ENCODE measurements at places on chromosomes 6 and 20.

DNA sequence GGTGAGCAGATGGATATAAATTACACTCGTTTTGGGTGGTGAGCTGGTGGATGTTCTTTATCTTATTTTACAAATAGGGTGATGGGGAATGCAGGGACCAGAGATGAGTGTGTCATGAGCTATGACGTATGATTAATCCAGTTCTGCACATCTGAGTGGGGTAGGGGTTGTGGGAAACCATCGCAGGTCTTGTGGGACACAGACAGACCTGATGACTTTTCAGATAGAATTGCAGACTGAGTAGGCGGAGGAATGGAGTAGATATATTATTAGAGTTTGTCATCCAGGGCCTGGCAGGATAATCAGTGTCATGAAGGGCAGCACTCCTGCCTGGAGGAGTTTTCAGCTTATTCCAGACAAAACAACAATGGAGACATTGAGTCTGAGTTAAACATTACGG lies 12.9 kb upstream of the DSP start:
- DNase-seq: no peak

GRCh38 chr6:39206250-39206721 lies 23.0 kb downstream of the KCNK5 start:
- DNase-seq: no peak

DNA sequence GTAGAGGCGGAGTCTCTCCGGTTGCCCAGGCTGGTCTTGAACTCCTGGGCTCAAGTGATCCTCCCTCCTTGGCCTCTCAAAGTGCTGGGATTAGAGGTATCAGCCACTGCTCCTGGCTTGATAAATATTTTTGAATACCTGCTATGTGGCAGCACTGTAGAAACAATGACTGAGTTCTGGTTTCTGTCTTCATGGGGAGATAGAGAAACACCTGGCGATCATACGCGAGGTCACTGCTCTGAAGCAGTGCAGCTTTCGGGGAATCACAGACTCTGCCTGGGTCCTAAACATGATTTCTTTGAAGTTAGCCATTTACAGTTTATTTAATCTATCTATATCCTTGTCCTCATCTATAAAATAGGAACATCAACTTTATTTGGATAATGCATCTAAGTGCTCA lies 31.2 kb downstream of the DOK5 start:
- no peak for DNase-seq

- DNase-seq: no peak
These were observed 3.0 kb upstream of the RAB44 start for GRCh38 chr6:36694616-36695015.

DNA sequence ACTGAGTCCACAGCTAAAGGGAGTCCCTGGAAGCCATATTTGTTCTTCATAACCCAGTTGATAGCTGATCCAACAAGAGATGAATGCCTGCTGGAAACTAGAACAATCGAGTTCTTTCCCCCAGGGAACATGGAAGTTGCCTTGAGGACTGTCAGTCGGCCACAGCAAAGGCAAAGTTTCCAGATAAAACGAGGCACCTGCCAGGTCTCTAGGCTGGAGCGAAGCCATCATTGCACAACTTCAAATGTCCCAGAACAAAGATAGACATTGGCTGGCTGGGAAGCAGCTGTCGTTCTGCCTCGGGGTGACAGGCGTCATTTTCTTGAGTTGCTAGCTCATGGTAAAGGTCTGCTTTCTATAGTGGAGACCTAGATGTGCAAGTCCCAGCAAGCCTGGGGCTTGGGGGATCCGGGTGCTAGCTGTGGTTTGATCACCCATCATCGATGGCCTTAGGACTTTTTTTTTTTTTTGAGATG lies 184.4 kb upstream of the ZNF217 start:
- DNase-seq: no peak

GRCh38 chr6:137823826-137824555 lies 43.1 kb upstream of the TNFAIP3 start:
- DNase-seq: peak; percentile 73

- no peak for DNase-seq
These were observed 17.3 kb upstream of the TENT5A start for GRCh38 chr6:81769824-81770223.

GRCh38 chr6:25649611-25650010 lies 2.4 kb upstream of the SCGN start:
- DNase-seq: no peak

GRCh38 chr6:125918681-125919566 lies 37.6 kb upstream of the HINT3 start:
- DNase-seq: peak; percentile 62

- DNase-seq: no peak
These were observed 151.4 kb downstream of the ID4 start for GRCh38 chr6:19988555-19988954.

DNA sequence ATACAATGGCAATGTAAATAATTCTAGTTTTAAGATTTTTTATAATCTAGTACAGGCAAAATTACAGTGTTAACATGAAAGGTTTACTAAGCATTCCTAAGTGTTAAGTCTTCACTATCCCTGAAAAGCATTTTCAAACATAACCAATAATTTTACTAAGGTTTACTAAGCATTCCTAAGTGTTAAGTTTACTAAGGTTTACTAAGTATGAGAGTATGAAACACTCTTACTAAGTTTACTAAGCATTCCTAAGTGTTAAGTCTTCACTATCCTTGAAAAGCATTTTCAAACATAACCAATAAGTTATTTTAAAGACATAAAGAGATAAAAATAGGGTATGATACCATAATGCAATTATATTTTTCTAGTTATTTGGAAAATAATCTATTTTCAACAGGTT lies 82.6 kb downstream of the PRSS35 start:
- no peak for DNase-seq

GRCh38 chr6:150641398-150642139 lies 41.9 kb downstream of the PLEKHG1 start:
- DNase-seq: no peak

DNA sequence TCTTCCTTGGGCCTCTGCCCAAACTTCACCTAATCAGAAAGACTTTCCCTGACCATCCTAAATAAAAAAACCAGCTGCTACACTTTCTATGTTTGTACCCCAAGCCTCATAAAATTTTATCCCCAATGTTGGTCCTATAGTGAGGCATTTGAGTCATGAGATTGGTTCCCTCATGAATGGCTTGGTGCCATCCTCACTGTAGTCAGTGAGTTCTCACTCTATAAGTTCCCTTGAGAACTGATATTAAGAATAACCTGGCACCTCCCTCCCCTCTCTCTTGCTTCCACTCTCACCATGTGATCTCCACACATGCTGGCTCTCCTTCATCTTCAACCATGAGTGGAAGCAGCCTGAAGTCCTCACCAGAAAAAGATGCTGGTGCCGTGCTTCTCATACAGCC lies 316.9 kb upstream of the PRDM1 start:
- no peak for DNase-seq

DNA sequence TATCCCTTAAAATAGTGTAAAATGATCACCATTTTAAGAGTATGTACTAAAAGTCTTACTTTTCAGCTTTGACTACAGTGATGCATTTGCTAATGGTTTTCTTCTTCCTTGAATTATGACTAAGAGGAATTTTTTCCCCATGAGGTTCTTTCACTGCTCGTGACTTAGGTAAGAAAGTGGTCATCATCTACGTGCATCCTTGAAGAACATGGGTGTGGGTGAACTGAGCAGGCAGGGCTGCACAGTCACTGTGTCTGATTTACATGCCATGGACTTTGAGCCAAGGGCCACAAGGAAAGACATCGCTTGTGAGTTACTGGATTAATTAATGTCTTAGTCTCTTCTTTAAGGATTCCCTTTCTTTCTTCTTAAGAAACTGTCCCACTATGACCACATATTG lies 33.3 kb downstream of the NQO2 start:
- DNase-seq: no peak

DNA sequence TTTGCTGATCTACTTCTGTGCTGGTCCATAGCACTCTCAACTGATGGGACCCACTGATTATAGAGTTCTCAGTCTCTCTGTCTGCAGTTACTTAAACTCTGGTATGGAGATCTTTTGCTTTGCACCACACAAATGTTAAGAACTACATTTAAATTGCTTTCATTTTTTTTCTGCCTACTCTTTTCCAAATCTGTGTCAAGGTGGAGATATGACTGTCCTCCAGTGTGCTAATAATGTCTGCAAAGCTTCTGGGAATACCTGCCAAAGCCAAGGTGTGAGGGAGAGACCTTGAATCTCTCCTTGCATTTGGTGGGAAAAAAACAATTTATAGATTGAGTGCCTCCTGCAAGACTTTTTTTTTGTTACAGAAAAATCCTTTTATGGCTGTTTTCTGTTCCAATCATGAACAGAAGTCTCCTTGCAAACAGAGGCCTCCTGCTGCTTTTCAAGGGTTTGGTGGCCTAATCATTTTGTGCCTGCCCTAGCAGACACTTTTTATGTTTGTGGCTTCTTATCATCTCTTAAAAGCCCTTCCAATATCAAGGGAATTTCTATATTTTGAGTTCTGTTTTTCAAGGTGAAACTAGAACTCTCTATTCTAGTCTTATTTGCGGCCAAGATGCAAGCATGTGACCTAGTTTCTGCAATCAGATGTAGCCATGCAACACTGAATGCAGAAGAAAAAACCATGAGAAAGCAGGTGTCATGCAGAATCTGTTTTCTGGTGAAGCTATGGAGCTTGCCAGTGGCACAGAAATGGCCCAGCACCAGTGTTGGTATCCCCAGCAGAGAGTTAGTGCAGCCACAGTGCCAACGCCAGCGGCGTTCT lies 23.2 kb upstream of the AKIRIN2 start:
- DNase-seq: no peak

DNA sequence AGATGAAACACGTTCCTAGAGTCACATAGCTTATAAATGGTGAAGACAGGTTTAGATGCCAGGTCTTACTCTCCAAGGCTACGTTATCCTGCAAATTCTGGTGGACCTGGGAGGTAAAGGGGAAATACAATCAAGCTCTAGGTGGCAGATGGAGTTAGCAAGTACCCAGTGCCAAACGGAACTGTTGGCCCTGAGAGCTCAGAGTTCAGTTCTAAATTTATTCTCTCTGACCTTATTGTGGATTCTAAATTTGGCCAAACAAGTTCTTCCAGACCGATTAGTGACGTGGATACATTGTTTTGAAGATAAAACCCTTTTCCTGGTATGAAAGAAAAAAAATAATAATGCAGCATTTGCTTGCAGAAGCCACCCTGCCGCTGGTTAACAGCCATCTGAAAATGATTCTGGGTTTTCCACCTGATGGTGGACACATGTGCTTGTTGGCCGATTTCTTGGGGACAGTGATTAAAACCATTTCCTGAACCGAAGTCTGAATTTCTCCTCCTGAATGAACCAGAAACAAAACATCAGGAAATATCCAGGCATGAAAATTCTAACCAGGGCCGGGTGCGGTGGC lies 32.5 kb downstream of the RIPOR3 start:
- no peak for DNase-seq

DNA sequence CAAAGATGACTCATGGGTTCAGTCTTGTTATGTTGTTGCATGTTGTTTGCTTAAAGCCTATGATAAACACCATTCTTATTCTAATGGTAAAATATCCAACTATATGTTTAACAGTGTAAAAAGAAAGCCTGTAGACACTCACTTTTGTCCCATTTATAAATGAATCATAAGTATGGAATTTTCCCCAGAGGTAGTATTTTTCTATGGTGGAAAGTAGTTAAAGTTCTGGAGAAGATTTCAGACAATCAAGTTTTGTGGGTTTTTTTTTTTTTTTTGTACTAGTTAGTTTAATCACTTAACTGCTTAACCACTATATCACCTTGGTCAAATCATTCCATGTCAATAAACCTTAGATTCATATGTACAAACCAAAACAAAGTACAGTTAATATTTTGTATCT lies 35.8 kb downstream of the PTCHD4 start:
- no peak for DNase-seq

DNA sequence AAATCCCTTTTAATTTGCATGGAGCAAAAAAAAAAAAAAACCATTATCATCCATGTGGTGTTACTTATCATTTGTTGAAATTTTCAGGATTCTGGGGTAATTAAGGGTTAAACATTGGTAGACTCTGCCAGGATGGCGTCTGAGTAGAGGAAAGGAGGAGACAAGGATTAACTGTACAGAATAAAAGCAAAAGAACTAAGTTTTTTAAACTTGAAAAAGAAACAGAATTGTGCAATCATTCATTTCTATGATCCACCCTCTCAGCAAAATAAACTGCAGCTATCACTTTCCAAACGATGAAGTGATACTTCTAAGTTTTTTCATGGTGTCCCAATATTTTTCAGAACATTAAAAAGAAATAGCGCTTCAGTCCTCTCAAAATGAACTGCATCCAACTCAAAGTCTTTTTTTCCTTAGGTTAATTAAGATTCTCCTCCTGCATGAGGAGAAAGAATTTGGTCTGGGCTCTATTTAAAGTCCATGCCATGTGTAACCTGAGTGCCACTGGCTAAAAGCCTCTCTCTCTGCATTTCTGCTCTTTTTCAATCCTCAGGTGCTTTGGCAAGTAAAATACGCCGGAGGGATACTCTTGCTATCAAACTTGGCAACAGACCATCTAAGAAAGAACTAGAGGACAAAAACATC lies 69.5 kb upstream of the LTV1 start:
- DNase-seq: no peak

DNA sequence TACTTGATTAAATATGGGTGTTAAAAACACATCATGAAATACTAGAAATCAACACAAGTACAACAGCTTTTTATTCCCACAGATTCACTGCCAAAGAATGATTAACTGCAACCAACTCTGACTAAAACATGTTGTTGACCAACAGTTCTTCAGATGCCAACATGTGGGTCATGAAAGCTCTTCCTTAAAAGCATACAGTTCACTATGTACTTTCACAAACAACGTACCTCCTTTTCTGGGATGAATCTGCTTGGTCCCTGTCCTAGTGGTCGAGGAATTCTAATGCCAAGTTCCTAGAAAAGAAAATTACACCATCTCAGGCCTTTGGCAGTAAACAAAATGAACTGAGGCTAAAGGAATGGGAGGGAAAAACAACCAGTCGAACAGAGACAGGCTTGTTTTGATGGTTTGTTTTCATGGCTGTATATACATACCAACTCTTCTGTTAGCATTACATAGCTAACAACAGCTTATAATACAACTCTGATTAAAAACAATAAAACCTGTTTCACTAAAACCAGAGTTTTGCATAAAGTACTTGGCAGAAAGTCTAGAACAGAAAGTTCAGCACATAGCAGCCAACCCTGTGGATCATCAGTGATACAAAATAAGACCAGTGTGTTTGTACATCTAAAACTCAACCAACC lies 92.5 kb downstream of the SESN1 start:
- DNase-seq: no peak

DNA sequence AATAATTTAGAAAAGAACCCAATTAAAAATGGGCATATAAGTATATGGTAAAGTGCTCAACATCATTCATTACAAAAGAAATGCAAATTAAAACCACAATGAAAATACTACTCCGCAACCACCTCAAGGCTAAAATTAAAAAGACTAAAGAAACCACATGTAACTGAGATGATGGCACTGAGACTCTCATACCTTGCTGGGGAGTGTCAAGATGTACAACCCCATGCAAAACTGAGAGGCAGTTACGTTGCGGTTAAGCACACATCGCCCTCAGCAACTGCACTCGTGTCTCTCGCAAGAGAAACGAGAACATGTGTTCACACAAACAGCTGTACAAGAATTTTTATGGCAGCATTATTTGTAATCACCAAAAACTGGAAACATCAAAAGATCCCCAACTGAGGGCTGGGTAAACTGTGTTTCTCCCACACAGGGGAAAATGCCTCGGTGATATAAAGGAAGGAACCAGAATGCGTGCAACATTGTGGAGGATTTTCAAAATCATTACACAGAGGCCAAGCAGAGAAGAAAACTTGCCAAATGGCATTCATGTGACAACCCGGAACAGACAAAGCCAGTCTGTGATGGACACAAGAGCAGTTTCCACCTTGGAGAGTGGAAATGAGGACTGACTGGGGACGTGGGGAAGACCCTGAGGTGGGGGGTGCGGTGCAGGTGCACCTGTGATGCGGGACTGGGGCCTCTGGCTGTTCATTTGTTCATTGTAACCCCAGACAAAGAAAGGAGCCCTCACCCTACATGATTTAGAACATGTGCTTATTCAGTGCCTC lies 144.9 kb downstream of the WDR27 start:
- DNase-seq: no peak
